Breast epithelium (tissue), 4 donors: ENCODE measurements at places on chromosomes 11 and 22. TPM values are rescaled to one million over a fixed set of nuclear protein-coding genes. Genes with fewer than 3 reads are reported as not detected.

- no peaks in the 10 kb centered on the region for H3K4me1 ChIP-seq
- no peaks in the 10 kb centered on the region for H3K27me3 ChIP-seq
- no peaks in the 10 kb centered on the region for H3K36me3 ChIP-seq
- no peak overlapping the region for H3K27ac ChIP-seq
- no peak overlapping the region for H3K4me3 ChIP-seq
Observed at GRCh38 chr11:76329084-76329648, 51.8 kb downstream of the THAP12 start.

- DNase-seq: no peak
- H3K36me3 ChIP-seq: no peaks in the 10 kb centered on the region
- peak overlapping the region; percentile 48 for H3K4me3 ChIP-seq
- no peaks in the 10 kb centered on the region for H3K27me3 ChIP-seq
- H3K27ac ChIP-seq: no peak overlapping the region
Observed at GRCh38 chr11:76911415-76911808, 50.7 kb downstream of the ACER3 start.

The TYR gene
- total RNA-seq: not detected

DNA sequence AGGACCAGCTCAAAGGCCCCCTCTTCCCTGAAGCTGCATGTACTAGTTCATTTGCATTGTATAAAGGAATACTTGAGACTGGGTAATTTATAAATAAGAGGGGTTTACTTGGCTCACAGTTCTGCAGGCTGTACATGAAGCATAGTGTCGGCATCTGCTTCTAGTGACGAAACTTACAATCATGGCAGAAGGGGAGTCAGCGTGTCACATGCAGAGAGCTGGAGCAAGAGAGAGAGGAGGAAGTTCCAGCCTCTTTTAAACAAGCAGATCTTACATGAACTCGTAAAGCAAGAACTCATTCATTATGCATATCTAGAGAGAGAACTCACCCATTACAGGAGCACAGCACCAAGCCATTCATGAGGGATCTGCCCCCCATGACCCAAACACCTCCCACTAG, 7.1 kb upstream of the HMGXB4 start:
- no peaks in the 10 kb centered on the region for H3K27me3 ChIP-seq
- no peak overlapping the region for H3K4me3 ChIP-seq
- H3K36me3 ChIP-seq: no peaks in the 10 kb centered on the region
- DNase-seq: no peak
- H3K27ac ChIP-seq: no peak overlapping the region
- H3K4me1 ChIP-seq: no peaks in the 10 kb centered on the region

The GAB4 gene
- not detected for total RNA-seq

The SMC1B gene
- total RNA-seq: not detected
